ENCODE measurements at places on chromosomes 16 and 17.

DNA sequence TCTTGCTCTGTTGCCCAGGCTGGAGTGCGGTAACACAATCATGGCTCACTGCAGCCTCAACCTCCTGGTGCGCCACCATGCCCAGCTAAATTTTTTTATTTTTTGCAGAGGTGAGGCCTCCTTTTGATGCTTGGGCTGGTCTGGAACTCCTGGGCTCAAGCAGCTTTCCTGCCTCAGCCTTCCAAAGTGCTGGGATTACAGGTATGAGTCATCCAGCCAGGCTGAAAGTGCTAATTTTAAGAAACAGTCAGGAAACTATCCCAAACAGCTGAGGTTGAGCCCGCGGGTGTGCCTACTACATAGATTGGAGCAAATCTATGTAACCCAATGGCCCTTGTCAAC is 738 bp upstream of the XPO6 start:
- no peak for DNase-seq

DNA sequence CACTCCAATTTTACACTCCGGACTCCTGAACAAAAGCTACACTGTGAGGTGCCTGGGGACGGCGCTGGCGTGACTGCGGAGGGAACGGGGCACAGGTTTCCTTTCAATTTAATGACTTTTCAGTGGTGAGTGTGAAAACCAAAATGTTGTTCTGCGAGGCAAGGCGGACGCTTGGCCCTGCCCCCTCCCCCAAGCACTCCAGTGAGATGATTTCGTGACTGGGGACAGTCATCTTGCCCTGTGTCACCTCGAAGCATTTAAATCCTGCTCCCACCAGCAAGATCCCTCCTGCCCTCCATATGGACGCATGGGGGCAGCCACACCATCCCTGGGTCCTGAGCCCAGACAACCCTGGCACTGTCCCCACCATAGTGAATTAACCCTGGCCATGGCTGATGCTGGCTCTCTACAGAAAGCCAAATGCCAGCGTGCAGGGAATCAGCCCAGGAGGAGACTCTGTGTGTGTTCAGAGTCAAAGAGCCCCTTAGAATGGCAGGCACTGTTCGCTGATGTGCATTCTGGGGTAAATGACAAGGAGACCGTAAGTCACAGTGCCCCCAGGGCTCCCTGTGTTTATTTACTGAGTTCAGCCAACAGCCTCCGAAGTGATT is 41.0 kb downstream of the C16orf95 start:
- DNase-seq, result no peak

DNA sequence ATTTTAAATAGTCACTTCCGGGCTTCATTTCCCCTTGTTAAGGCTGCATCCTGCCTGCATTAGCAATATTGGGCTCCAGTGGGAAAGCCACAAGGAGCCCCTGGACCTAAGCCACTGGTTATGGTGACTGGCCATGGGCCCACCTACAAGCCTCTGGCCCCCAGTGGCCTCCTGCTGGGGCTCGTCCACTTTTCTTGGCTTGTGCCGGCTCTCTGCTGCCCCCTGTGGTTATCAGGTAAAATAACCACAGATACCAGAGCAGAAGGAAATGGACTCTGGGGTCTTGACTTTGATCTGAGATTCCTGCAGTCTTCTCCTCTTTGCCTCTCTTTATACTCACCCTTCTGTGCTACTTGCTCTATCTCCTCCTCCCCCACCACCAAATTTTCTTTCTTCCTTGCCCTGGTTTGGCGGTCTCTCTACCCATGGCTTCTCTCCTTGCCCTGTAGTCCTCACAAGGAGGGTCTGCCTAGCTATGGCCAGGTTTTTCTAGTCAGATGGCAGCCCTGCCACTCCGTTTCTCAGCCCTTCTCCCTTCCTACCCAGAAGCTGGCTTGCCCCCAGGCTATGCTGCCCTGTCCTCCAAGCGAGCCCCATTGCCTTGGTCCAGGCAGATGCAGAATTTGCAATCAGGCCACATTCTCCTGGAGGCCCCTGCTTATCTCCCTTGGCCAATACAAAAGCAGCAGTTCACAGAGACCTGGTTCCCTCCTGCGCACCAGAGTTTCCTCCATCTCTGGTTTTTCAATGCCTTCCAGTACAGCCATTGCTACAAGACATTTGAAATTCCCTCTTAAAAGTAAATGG is 82.9 kb upstream of the RCVRN start:
- no peak for DNase-seq

GRCh38 chr16:14963281-14964173 is 11.3 kb upstream of the PDXDC1 start:
- no peak for DNase-seq

DNA sequence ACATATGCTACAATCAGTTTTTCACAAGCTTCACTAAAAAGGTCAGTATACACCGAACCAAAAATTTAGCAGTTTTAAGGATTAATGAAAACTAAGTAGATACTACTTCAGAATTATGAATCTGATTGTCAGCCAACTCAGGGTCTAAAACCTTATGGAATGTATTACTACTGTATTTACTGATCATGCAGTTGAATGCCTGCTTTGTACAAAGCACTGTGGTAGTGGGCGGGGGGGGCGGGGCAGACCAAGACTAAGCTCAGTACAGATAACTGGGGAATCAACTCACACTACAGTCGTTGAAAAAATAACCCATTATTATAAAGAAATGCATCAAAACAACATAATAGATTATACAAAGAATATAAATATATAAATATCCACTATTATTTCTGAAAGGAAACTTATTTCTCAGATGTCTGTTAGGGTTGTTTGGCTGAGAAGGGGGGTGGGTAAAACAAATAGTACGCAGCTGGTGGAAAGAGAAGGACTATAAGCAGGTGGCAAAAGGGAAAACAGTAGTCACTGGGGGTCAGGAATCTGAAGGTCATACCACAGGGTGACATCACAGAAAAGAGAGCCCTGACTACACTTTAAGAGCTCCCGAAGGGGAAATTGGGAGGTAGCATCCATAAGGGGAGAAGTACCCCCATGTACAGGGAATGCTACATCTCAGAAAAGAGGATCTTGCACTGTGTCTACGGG is 109.4 kb upstream of the AXIN2 start:
- DNase-seq, result no peak

DNA sequence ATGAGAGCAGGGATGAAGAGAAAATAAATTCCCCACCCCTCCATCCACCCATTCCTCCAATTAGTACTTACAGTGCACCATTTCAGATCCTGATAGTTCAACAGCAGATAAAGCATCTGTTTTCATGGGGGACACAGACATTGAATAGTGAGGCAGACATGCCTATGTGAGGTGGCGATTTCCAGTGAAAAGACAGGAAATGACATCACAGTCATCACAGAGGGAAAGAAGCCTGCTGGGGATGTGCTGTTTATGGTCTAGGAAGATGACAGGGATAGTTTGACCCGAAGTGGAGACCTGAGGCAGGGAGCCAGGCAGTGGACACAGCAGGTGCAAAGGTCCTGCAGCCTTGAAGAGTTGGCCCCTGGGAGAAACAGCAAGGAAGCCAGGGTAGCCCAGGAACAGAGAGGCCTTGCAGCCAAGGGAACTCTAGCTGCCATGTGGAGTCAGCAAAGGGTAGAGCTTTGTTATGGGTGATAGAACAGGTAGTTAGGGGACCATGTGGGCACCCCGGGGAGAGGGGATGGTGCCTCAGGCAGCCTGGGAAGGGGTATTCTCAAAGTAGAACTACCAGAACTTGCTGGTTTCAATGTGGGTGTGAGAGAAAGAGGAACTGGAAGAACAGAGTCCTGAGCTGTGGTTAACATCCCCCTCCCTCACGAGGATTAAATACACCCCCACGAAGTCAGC is 256.6 kb downstream of the CPPED1 start:
- no peak for DNase-seq

GRCh38 chr16:86061721-86062120 is 162.8 kb downstream of the IRF8 start:
- DNase-seq, result no peak

- no peak for DNase-seq
Observed at GRCh38 chr17:332558-333322, 19.9 kb downstream of the RPH3AL start.

DNA sequence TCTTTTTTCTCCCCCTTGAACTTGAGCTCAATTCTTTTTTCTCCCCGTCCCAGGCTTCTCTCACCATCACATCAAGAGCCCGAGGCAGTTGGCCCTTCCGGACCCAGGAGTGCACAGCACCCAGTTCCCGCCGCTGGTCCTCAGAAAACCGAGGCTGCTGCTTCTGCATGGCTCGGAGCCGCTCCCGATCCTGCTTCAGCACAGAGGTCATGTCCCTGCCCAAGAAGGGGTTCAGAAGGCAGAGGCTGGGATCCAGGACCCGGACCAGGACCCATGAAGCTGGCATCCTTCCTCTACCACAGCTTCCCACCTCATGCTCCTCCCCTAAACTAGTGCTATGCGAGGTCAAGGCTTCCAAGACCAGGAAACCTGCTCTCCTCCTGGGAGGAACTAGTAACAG is 10.5 kb downstream of the PER1 start:
- DNase-seq, result no peak

DNA sequence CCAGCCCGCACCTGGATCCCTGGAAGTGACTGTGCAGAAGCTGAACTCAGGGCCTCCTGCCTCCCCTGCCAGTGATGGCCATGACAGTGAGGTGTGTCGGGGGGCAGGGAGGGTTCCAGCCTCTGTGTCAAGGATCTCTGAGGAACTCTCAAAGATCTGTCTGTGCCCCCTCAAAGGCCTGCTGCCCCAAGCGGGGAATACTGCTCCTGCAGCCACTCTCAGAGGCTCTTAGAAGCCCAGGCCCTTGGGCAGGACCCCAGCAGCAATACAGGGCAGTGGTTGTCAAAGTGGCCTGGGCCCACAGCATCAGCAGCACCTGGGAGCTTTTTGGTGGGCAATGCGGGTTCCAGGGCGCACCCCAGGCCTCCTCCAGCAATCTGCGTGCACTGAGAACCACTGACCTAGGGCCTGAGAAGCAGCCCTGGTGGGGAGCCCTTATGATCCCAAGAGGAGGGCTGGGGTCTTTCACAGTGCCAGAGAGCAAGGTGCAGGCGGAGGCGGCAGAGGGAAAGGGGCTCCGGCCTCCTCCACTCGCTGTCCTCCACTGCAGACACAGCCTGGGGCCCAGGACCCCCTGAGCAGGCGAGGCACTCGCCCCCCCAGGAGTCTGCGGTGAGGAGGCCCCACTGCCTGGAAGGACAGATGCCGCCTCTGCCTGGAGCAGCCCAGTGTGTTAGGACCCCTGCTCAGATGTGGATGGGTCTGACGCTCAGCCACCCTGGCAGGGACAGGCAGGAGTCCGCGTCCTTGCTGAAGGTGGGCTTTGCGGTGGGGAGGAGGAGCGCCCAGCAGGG is 42.1 kb downstream of the ENGASE start:
- no peak for DNase-seq

GRCh38 chr16:80526418-80527061 is 14.3 kb upstream of the DYNLRB2 start:
- no peak for DNase-seq

- no peak for DNase-seq
Observed at GRCh38 chr17:80731323-80731722, 186.7 kb downstream of the RPTOR start.

- DNase-seq, result no peak
Observed at GRCh38 chr16:87117936-87118335, 199.3 kb downstream of the C16orf95 start.

- no peak for DNase-seq
Observed at GRCh38 chr16:49547448-49547847, 173.8 kb downstream of the C16orf78 start.

DNA sequence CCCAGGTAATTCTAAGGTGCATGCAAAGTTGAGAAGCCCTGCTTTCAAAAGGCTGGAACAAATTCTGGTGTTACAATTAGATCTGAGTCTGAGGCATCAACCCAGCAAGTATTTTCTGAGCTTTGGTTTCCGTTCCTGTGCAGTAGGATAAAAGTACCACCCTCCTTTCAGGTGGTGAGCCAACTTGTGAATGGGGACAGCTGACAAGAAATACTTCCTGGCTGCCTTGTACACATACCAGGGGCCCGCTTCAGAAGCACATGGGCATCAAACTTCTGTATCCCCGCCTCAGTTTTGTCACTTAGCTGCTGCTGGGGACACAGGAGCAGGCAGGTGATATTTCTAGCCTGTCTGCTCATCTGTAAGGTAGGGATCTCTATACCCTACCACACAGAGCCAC is 252.2 kb downstream of the CPPED1 start:
- DNase-seq, result no peak

DNA sequence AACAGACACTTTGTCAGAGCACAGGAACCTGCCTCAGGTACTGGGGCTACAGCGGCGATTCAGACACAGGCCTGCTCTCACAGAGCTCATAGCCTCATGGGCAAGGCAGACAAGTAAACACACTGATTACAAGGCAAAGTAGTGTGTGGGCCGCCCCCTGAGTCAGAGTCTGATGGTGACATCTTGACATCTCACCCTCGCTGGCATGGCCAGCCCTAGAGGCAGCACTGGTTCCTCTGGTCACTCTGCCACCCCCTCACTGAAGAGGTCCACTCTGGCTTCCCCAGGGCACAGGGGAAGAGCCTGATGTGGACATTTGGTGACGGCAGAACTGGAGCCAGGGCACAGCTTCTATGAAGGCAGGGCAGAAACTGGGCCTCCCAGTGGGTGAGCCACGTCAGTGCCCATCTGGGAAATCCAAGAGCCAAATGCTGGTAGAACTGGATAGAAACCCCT is 32.9 kb upstream of the TOB1 start:
- no peak for DNase-seq

GRCh38 chr16:11560701-11561453 is 25.8 kb downstream of the LITAF start:
- DNase-seq, result no peak

GRCh38 chr16:65185241-65185778 is 63.4 kb upstream of the CDH11 start:
- DNase-seq, result no peak

DNA sequence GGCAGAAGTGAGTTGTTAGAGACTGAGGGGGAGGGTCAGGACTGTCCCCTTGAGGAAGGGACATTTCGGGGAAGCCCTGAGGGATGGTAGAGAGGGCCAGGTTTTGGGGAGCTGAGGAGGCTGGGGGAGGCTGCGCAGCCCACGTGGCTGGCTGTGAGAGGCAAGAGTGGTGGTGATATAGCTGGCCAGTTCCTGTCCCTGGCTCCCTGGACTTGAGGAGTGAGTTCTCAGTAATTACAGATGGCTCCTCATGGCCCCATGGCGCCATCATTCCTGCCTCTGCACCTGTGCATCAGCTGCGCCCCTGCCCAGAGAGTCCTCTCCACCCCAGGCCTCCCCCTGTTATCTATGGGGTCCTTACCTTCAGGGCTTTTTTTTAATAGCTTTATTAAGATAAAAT is 30.3 kb downstream of the MPRIP start:
- no peak for DNase-seq

GRCh38 chr17:46742565-46743270 is 75.8 kb downstream of the WNT3 start:
- no peak for DNase-seq

DNA sequence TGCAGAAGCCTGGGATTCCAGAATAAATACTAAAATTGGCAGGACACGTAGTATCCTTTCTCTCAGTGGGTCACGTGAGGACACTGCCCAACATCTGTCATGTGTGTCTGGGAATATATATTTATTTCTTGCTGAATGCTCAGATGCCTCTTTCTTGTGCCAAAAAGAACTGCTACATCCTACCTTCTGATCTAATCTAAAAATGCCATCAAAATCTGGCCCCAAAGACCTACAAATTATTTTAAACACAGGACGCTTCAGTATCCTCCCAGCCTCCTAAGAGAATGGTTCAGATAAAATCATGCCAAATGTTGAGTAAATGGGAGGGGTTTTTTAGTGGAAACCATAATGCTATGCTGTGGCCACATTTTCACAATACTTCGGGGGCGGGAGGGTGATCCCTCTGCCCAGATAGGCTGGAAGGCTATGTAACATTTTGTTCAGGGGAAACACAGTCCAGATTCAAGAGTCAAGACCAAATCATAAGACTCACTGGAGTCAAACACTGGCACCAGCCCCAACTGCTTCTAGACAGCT is 22.9 kb upstream of the CORO6 start:
- DNase-seq, result no peak
